ENCODE measurements at places on chromosomes 11 and 22. TPM values are rescaled to one million over a fixed set of nuclear protein-coding genes. Genes with fewer than 3 reads are reported as not detected.
A peak's percentile ranks its signal among the peaks of the same experiment; 100 is the strongest.

DNA sequence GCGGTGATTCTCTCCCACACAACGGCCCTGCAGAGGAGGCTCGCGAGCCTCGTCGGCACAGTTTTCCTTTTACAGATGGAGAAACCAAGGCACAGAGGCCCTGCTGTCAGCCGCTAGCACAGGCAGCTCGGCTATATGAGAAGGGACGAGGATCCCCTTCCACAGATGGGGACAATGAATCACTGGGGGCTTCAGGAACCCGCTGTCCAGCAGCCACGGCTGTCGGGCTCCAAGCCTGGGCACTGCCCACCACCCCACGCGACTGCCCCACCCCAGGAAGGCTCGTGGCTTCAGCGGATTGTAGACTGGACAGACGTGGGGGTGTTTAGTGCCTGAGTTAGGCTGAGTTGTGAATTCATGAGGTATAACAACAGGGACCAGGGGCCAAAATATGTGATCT is 17.2 kb upstream of the FGF3 start:
- no peaks in the 10 kb centered on the region for H3K36me3 ChIP-seq
- H3K27me3 ChIP-seq, result no peaks in the 10 kb centered on the region
- H3K4me3 ChIP-seq, result no peak overlapping the region
- H3K27ac ChIP-seq, result no peak overlapping the region
- DNase-seq, result no peak

The MCAM gene
- 1.4 TPM for polyA plus RNA-seq

The MAP4K2 gene
- 163 TPM for polyA plus RNA-seq

DNA sequence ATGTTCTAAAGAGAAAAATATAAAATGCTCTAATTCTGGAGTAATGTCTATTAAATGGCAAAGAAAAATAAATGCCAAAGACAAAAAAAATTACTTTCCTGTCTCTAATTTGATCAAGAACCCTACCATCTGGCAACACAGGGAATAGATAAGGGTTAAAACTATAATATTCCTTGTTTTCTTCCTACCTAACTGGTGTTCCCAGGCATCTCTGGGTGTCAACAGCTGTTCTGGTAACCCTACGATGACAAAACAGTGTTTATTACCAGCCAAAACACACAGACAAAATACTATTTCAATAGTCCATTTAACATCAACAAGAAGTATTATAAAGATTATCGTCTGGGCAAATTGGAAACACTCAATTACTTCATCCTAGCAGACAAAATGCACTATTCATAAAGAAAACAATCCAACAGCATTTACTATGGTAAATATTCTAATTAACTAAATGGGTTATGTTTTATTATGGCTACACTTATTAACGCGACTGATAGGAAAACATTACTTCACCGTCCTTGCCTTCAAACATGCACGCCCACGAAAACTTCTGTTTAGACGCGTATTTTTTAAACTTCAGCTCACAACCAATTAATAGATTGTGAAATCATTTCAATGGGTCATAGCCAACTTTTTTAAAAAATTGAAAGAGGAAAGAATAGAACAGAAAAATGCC is 50.6 kb downstream of the LGR4 start:
- no peaks in the 10 kb centered on the region for H3K4me1 ChIP-seq
- H3K36me3 ChIP-seq, result no peaks in the 10 kb centered on the region
- H3K27me3 ChIP-seq, result no peaks in the 10 kb centered on the region
- no peak overlapping the region for H3K27ac ChIP-seq
- DNase-seq, result no peak

GRCh38 chr11:10051868-10052586 is 242.0 kb downstream of the SBF2 start:
- H3K4me1 ChIP-seq, result no peaks in the 10 kb centered on the region
- DNase-seq, result no peak
- H3K36me3 ChIP-seq, result no peaks in the 10 kb centered on the region

- no peaks in the 10 kb centered on the region for H3K27me3 ChIP-seq
- no peak overlapping the region for H3K4me3 ChIP-seq
- DNase-seq, result peak; percentile 25
- no peaks in the 10 kb centered on the region for H3K36me3 ChIP-seq
- no peak overlapping the region for H3K27ac ChIP-seq
- peaks cover 26% of the 10 kb centered on the region for H3K4me1 ChIP-seq
Measured at GRCh38 chr11:102610200-102610599, 14.9 kb downstream of the MMP20 start.

DNA sequence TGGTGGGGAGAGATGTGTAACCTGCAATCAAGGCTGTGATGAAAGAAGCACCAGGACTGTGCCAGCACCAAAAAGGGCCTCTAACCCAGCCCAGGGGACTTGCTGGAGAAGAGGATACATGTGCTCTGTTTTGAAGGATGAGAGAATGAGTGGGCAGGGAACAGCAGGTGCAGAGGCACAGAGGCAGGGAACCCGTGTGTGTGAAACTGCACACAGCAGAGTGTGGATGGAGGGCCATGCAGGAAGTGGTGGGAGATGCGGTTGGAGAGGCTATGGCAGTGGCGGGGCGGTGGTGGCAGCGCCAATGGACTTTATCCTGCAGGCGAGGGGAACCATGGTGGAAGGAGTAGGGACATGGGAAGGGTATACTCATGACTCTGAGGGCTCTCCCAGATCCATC is 25.2 kb upstream of the LRRC32 start:
- no peaks in the 10 kb centered on the region for H3K27me3 ChIP-seq
- no peaks in the 10 kb centered on the region for H3K4me1 ChIP-seq

GRCh38 chr11:32168924-32169323 is 78.0 kb downstream of the RCN1 start:
- no peak for DNase-seq
- H3K4me1 ChIP-seq, result no peaks in the 10 kb centered on the region
- no peaks in the 10 kb centered on the region for H3K27me3 ChIP-seq
- H3K36me3 ChIP-seq, result no peaks in the 10 kb centered on the region
- no peak overlapping the region for H3K4me3 ChIP-seq

The OLFML1 gene
- not detected for polyA plus RNA-seq
